ENCODE measurements at places on chromosomes 1 and 21. TPM values are rescaled to one million over a fixed set of nuclear protein-coding genes. Genes with fewer than 3 reads are reported as not detected.

GRCh38 chr1:206103979-206104378 lies 13.2 kb downstream of the AVPR1B start:
- H3K4me3 ChIP-seq, result no peak overlapping the region
- no peaks in the 10 kb centered on the region for H3K4me1 ChIP-seq
- H3K27me3 ChIP-seq, result peaks cover 24% of the 10 kb centered on the region
- no peak overlapping the region for H3K27ac ChIP-seq
- H3K36me3 ChIP-seq, result no peaks in the 10 kb centered on the region

DNA sequence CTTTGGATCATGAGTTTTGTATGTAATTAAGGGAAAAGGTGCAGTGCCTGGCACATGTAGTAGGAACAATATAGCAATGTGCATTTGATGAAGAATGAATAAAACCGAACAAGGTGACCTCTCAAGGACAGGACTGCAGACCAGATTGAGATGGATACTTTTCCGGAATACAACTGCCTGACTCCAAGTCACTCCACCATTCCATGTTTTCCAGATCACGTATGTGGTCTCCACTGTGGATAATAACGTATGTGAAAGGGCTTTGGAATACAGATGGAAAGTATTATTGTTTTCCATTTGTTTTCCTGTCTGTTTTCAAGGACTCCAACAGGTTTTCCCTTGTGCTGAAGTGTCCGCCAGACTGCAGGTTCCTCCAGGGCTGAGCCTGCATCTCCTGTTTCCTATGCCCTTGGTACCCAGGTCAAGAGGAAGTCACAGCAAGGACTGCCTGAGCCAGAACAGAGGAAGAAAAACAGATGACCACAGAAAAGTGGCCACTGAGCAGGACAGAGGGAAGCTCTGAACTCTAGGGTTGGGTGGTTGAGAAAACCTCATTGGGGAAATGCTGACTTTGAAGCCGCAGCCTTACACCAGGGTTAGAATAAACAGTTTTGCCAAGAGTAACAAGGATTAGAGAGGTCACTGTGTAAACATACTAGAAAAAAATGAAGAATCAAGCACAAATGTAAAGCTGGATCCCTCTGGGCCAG lies 4.0 kb downstream of the CFAP45 start:
- H3K27ac ChIP-seq, result no peak overlapping the region
- no peaks in the 10 kb centered on the region for H3K27me3 ChIP-seq

GRCh38 chr1:22847709-22848108 lies 125.0 kb downstream of the LACTBL1 start:
- H3K36me3 ChIP-seq, result no peaks in the 10 kb centered on the region
- H3K27ac ChIP-seq, result no peak overlapping the region
- DNase-seq, result no peak

The KCNT2 gene
- 8.1 TPM for total RNA-seq

The IQCC gene
- 2.3 TPM for total RNA-seq
